ENCODE measurements at places on chromosomes 2 and 18.

- DNase-seq: no peak
Observed at GRCh38 chr18:75133721-75134610, 75.0 kb downstream of the PTGR3 start.

DNA sequence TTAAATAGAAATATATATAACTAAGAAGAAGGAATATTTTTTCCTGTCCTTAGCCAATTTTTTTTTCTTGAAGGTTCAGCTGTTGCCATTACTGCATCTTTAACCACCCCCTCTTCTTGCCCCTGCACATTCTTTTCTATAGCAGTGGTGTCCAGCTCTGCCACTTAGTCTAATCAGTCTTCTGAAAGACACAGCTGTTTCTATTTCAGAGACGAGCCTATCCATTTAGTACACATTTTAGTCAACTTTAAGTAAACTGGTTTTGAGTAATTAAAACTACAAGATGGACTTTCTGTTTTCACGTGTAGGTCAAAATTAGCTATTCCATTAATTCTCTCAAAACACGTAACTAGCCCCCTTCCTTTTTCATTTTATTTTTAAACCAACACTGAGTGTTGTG, 21.0 kb downstream of the SPOPL start:
- no peak for DNase-seq

DNA sequence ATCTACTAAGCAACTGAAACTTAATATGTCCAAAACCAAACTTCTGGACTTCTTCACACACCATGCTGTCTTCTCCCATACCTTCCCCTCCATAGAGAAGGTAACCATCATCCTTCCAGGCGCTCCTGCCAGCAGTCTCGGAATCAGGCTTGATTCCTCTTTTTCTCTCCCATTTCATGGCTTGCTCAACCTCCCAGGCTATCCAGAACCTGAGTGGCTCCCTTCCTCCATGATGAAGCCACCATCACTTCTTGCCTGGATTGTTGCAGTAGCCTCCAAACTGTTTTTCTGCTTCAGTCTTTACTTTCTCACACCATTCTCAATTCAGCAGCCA, 40.1 kb upstream of the NDUFV2 start:
- DNase-seq: no peak

DNA sequence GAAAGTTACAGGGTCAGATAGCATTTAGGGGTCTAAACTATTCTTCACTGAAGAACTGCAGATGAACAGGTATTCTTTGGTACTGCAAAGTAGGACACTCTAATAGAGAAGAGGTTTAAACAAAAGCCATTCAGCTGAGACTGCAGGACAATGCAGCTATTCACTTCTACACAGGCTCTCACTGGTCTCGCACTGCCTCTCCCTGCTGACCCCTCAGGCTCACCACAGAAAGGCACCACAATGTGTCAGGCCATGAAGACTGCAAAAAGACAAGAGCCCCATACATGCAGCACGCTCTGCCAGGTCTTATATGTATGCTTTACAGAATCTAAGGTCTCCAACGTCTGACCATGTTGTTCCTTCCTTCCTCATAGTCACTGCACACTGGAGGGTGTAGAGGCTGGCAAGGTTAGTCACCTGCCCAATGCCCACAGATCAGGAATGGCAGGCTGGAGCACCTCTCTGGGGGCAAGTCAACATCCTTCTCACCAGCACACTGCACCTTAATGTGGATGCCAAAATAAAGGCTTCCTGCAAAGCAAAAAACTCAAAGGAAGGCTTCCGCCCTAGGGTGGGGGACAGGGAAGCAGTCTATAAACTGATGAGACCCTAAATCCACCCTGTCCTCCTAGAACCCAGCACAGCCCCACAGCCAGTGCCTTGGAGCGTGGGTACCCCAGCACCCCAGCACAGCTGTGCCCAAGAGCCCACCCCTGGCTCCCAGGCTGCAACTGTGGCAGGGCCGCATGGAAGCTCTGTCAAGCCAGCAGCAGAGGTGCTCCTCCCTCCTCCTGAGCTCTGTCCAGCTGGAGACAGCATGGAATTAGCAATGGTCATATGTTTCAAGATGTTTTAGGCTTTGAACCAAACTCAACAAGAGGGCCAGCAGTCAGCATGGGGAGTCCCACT, 10.7 kb upstream of the RNU4ATAC start:
- DNase-seq: no peak

DNA sequence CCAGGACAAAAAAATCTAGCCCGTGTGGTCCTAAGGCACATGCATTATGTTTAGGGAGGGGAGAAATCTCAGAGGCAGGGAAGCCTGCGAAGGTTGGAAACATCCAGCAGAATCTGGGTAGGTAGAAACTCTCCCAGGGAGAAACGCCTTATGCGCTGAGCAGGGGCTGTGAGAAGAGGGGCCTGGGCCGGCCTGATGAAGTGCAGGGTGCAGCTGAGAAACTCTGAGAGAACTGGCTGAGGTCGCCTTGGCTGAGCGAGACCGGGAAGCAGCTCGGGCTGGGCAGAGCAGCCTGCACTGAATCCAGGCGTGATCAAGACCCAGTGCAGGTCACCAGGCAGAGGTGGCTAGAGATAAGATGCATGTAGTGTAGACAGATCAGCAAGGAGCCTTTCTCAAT, 15.1 kb downstream of the CHMP1B start:
- no peak for DNase-seq

GRCh38 chr2:6264198-6264597, 572.0 kb downstream of the SOX11 start:
- no peak for DNase-seq

GRCh38 chr18:55878224-55878623, 290.2 kb upstream of the TCF4 start:
- no peak for DNase-seq

GRCh38 chr2:17879137-17879912, 858 bp downstream of the KCNS3 start:
- peak; percentile 41 for DNase-seq

GRCh38 chr2:159497847-159498246, 118.5 kb downstream of the BAZ2B start:
- DNase-seq: no peak

DNA sequence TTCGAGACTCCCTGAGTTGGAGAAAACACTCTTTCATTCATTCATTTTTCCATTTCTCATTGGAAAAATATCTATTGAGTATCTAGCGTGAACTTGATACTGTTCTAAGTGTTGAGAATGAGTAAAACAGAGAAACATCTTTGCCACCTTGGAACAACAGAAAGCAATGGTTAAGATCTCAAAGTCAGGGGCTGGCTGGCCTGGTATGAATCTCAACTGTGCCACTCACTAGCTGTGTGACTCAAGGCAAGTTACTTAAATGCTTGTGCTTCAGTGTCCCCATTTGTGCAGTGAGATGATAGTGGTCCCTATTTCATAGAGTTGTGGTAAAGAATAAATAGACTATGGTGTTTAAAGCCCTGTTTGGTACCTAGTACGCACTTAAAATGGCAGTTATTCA, 415.2 kb downstream of the NBAS start:
- DNase-seq: no peak

- no peak for DNase-seq
Observed at GRCh38 chr2:10780491-10780820, 32.1 kb downstream of the PDIA6 start.

DNA sequence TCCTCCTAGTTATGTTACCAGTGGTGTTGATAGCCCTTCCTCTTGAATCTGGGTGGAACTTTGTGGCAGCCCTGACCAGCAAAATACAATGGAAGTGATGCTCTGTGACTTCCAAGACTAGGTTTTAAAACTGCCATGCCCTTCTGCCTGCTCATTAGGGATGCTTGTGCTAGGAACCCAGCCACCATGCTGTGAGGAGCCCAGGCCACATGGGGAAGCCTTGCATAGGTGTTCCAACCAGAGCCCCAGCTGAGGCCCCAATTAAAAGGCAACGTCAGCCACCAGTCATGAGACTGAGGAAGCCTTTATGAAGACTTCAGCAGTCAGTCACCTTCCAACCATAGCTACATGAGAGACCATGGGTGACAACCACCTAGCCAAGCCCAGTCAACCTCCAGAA, 14.0 kb upstream of the MAPRE2 start:
- DNase-seq: no peak

- no peak for DNase-seq
Observed at GRCh38 chr18:80106482-80107051, 2.5 kb upstream of the ADNP2 start.

GRCh38 chr18:5447442-5447841, 96.4 kb downstream of the EPB41L3 start:
- no peak for DNase-seq

- no peak for DNase-seq
Observed at GRCh38 chr2:207844648-207845047, 74.9 kb upstream of the FZD5 start.

DNA sequence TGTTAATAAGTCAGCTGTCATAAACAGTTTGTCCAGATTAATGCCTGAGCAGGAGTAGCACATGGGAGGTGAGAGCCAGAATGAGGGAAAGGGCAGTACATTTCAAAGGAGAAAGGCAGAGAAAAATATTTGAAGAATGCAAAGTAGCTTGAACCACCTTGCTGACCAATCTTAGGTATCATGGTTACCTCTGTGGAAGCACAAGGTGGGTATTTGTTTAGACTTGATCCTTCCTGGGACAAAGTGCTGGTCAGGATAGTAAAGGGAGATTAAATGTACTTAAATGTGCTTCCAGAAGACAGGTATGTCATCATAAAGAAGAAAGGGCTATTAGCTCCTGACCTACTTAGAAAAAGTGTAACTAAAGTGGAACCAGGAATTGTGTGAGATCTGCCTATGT, 105.0 kb downstream of the LRRTM1 start:
- DNase-seq: no peak

- DNase-seq: no peak
Observed at GRCh38 chr18:58247363-58247834, 203.4 kb downstream of the NEDD4L start.

DNA sequence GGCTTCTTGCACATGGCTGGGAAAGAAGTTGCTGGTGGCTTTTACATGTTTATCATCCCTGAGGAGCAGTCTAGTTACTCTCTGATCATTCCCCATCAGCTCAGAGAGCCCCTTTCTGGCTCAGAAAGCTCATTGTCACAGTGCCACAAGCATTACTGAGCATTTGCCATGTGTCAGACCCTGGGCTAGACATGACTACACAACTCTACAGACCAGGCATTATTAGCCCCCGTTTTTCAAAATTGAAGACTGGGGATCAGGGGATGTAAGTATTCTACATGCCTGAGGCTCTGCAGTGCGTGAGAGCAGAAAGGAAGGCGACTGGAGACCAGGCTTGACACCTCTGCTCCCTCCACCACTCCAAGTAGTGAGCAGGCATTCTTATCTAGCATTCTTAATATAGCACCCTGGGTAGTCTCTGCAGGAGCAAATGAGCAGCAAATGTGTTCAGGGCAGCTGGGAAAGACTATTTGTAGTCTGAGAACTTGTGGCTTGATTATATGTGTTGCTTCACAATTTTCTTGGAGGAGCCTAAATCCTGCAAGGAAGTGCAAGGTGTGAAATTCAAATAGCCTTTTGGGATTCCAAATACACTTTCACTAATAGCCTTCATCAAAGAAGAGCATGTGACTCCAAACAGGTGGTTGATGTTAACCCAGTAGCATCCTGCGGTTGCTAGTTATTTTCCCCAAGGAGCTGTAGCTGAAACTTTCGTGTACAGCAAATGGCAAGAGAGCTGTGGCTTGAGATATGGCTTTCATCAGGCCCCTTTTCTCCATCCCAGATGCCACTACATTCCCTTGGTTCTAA, 143.2 kb downstream of the DDX1 start:
- no peak for DNase-seq

DNA sequence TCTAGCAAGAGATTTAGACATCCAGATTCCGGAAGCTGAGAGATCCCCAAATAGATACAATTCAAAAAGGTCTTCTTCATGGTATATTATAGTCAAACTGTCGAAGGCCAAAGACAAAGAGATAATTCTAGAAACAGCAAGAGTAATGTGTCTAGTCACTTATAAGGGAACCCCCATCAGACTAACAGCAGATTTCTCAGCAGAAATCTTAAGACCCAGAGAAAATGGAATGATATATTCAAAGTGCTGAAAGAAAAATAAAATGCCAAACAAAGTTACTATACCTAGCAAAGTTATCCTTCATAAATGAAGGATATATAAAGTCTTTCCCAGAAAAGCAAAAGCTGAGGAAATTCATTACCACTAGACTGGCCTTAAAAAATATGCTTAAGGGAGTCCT, 36.1 kb upstream of the PAX3 start:
- DNase-seq: no peak

DNA sequence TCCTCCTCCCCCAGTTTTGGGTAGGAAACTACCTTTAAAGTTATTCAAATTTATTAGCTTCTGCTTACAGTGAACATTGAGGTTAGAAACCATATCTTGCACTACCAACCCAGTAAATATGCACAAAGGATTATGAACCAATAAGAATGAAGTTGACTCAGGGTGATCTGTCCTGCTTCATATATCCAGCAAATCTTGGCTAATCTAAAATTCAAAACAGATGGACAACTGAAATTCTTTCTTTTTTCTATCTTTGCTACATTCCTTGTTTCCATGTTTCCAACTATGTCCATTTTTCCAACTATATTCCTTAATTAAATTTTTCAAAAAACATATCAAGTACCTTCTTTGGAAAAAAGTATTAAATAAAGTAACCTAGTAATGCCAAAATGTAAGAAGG, 149.3 kb downstream of the FAM124B start:
- DNase-seq: no peak

GRCh38 chr2:59196491-59196890, 955.4 kb upstream of the FANCL start:
- DNase-seq: no peak

GRCh38 chr18:60279391-60279790, 93.2 kb downstream of the MC4R start:
- DNase-seq: no peak

GRCh38 chr2:236221798-236222197, 42.4 kb downstream of the ASB18 start:
- DNase-seq: no peak

DNA sequence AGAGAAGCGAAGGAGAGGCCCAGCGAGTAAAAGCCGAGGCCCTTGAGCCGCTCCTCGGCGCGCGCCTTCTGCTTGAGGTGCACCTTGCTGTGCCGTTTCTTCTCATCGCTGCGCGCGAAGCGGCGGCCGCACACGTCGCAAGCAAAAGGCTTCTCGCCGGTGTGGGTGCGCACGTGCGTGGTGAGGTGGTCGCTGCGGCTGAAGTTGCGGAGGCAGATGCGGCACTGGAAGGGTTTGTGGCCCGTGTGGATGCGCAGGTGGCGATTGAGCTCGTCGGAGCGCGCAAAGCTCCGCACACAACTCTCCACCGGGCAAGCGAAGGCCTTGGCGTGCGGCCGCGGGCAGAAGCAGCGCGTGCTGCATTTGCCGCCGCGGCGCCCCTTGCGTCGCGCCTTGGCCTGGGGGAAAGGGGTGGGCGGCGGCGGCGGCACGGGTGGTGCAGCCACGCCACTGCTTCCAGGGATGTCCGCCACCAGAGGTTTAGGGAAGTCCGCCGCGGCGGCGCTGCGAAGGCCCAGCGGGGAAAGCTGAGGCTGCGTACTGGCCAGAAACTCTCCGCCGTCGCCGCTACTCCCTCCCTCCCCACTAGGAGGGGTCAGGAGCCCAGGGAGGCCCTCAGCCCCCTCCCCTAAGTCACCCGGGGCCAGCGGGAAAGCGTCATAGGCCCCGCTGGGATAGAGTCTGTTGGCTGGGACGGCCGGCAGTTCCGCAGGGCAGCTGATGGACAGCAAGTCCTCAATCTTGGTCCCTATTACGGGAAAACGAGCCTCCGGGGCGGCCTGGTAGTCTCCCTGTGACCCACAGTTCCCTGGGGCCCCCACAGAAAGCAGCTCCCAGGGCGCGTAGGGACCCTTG, 1.7 kb downstream of the EGR4 start:
- DNase-seq: no peak

All from GM12891 (cell line).